ENCODE measurements at places on chromosomes 1 and 21.

DNA sequence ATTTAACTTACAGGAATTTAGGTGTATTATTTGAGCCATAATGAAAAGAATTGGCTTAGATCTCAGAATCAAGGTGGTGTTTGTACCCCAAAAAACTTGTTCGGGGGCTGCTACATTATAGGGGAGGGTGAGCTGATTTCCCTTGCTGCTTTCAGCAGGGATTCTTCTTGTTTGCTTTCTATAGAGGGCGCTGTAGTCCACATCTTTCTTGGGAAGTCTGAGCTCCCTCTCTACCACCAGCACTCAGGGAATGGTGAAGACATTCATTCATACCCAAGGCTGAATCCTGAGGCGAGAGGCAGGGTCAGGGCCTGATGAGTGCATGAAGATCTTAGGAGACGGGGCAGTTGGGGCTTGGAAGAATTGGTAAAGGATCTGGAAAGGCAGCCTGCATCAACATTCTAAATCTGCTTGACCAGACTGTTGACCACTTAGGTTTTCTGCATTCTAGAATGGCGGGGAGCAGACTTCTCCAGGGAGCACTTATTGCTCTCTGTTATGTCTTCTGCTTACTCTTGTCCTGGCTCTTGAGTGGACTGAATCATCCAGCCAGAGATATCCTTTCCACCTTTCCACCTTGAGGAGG lies 18.9 kb downstream of the SPATA46 start:
- no peak for DNase-seq

- no peak for DNase-seq
Observed at GRCh38 chr1:110135666-110136065, 14.6 kb upstream of the SLC6A17 start.

- no peak for DNase-seq
Observed at GRCh38 chr1:99347041-99347684, 82.9 kb downstream of the PLPPR4 start.

GRCh38 chr1:224205438-224205840 lies 22.4 kb downstream of the DEGS1 start:
- peak; percentile 42 for DNase-seq

DNA sequence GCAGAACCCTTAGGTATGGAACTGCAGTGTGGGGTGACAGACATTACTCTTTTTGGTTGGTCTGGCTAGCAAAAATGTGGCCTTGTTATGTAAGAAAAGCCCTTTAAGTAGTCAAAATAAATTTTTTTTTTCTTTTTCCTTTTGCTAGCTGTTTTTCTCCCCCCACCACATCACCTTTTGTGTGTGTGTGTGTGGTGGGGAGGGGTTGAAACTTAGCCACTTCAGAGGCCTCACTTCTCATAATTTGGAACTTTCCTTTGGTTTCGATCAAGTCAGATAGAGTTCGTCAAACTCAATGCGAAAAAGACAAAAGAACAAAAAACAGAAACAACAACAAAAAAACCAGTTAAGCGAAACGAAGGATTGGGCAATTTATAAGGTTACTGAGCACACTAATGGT lies 1.9 kb upstream of the PRMT2 start:
- no peak for DNase-seq

DNA sequence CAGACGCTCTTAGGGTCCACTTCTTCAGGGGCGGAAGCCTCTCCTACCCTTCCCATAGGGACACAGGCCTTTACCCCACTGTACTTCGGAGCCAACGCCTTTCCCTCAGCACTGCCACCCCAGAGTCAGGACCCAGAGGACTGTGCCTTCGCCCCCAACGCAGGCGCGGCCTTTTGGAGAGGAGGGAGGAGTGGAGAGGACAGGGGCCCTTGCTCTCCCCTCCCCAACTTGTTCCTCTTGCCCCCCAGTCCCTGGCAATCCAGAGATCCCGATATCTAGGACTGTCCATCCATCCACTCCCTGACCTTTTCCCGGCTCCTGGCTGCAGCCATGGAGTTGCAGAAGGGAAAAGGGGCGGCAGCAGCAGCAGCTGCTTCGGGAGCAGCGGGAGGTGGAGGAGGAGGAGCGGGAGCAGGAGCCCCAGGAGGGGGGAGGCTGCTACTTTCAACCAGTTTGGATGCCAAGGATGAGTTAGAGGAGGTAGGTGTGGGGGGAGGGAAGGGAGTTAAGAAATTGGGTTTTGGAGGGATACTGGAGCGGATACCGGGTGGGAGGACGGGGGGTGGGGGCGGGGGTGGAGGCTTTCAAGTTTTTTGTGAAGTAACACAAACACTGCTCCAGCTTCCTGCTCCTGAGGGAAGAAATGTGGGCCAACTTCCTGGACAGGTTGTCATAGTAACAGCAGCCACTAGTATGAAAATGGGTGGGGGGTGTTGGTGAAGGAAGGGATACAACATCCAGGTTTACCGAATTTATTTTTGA lies 636 bp downstream of the INTS3 start:
- peak; percentile 51 for DNase-seq

DNA sequence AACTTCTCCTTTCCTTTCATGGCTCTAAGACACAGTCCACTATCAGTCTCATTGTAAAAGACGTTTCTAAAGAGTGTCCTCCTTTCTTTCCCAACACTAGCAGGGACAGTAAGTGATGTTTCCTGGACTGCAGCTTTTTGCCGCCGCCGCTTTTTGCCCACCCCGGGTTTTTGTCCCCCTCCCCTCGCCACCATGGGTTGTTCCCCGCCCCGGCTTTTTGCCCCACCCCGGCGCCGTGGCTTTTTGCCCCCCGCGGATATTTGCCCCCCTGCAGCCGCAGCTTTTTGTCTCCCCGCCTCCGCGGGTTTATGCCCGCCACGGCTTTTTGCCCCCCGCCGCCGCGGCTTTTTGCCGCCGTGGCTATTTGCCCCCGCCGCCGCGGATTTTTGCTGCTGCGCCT lies 95.2 kb downstream of the TPTE start:
- DNase-seq = no peak

DNA sequence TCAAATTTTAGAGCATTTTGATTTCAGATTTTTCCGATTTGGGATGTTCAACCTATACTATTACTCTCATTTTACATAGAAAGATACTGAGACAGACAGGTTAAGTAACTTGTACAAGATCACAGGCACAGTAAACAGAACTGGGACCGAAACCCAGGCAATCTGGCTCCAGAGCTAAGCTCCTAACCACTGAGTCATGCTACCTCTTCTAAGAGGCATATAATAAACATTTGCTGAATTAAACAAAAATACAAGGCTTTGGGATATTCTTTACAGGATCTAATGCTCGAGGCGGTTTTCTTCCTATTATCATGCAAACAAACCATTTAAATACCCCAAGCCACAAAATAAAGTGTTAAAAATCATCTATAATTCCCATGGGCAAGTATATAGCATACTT lies 50.3 kb downstream of the MCOLN2 start:
- no peak for DNase-seq

DNA sequence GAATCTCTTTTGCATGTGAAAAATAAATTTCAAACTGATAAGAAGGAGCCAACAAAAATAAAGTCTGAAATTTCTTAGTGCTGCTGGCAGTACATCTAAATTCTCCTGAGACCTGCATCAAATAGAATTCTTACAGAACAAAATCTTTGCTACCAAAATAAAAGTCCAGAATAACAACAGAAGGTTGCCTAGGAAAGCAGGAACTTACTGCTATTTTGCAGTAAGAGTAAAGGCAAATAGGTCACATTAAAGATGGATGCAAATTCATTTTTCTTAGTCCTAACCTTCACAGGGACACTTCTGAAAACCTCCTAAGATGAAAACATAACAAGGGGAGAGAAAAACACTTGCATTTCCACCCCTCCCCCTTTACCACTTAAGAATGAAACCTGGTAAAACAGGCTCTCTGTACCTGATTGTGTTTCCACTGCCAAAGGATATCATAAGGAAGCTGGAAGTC lies 59.0 kb downstream of the RUSC1 start:
- DNase-seq = no peak

- no peak for DNase-seq
Observed at GRCh38 chr1:115977499-115978258, 1.4 kb downstream of the SLC22A15 start.

DNA sequence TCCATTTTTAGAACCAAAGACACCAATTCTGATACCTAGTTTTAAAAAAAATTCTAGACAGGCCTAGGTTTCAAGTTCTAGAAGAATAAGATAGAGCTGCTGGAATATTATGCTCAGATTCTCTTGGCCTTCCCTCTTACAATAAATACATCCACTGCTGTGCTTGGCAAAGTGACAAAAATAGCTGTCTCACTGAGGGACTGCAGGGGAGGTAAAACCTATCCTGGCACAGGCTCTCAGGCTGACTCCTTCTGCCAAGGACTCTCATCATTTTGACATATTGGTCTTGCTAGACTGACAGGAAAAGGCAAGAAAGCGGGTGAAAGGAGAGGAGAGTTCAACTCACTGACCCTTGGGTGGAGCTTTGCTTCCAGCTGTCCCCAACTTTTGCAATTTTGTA lies 197.0 kb upstream of the LHX8 start:
- DNase-seq = no peak

- no peak for DNase-seq
Observed at GRCh38 chr1:83923553-83923952, 75.4 kb downstream of the TTLL7 start.

GRCh38 chr1:55836086-55836485 lies 620.9 kb upstream of the USP24 start:
- no peak for DNase-seq

DNA sequence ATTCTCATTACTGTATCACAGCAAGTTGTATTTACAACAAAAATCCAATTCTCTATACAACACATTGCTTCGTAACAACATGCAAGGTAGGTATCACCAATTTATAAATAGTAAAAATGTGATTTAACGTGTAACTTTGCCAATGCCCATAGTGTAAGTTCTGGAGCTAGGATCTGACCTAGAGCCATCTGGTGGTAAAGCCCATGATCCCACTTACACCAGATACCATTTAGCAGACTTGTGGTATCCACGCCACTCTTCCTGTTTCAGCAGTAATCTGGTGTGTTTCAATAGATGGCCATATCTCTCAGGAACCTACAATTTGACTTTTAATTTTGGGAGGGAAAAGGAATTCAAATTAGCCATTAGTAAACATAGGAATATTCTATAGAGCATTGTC lies 10.2 kb downstream of the SETSIP start:
- DNase-seq = no peak

GRCh38 chr1:29805122-29805895 lies 569.0 kb downstream of the PTPRU start:
- no peak for DNase-seq

DNA sequence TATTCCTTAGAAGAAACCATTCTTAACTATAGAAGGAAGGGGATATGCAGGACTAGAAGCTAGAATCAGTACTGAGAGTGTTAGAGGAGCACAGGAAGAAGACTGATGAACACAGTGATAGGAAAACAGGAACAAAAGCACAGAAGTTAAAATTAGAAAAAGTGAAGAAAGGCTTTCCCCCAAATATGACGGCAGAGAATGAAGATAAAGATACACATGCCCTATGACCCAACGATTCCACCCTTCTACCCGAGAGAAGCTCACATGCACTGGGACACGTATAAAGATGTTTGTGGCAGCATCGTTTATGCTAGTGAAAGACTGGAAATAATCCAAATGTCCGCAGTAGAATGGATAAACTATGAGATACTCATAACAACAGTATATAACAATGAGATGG lies 74.2 kb downstream of the DTL start:
- no peak for DNase-seq

DNA sequence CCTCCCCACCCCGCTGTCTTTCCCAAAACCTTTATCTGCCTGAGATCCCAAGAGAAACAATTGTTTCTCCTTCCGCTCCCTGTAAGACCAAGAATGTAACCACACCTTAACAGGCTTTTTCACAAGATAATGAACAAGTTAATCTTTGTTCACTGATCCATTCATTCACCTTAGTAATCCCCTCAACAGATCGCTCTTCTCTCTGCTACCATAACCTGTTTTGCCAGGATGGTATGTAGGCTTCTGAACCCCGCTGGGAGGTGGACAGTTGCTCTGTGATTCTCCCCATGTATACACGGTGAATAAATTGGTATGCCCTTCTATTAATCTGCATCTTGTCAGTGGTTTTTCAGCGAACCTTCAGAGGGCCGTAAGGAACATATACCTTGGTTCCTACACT lies 18.7 kb upstream of the RGSL1 start:
- DNase-seq = no peak

DNA sequence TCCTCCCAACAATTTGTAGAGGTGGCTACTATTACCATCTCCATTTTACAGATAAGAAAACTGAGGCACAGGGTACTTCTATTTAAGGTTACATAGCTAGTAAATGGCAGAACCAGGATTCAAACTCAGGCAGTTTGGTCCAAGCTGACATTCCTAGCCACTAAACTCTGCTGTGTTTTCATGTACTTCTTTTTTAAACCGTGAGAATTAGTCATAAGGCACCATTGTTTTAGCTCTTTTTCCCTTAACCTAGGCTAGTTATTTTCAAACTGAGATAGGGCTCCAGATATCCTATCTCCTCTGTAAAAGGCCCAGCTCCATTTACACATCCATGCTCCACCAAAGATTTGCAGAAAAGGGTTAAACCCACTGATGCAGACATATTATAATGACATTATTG lies 92.9 kb downstream of the PTPN14 start:
- DNase-seq = no peak

DNA sequence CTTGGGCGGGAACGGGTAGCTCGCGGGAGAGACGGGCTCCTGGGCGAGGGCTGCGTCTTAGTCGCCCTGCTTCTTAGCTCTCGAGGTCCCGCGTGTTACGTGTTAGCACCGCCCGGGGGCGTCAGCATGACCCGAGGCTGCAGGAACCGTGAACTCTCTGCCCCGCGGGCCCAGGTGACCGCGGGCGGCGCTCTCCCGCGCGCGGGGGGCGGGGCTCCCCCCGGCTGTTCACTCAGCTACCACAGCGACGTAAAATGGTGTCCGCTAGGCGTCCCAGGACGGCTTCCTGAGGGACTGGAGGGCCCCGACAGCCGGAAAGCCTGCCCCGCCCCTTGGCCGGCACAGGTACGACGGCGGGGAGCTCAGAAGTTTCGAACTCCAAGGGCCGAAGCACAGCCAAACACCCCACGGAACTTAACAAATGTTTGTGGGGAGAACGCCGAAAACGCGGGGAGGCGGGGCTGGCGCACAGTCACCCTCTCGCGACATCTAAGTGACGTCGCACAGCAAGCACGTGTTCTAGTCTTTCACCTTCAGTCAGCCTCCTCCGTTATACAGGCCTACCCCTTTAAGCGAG lies 780 bp upstream of the RBM15 start:
- DNase-seq = peak; percentile 91

All from stimulated activated CD4-positive, alpha-beta T cell treated with anti-CD3 and anti-CD28 coated beads, Interleukin-4, amount 100 ng/mL, for 1 hour (primary cell).